T1000 (cell line): ENCODE measurements at places on chromosomes 6 and 20.

- no peak for DNase-seq
Observed at GRCh38 chr6:18154507-18155149, at the start of gene TPMT. TPMT (minus strand) TSS chr6:18155077; CDS start chr6:18149127, 5,950 bp downstream.

DNA sequence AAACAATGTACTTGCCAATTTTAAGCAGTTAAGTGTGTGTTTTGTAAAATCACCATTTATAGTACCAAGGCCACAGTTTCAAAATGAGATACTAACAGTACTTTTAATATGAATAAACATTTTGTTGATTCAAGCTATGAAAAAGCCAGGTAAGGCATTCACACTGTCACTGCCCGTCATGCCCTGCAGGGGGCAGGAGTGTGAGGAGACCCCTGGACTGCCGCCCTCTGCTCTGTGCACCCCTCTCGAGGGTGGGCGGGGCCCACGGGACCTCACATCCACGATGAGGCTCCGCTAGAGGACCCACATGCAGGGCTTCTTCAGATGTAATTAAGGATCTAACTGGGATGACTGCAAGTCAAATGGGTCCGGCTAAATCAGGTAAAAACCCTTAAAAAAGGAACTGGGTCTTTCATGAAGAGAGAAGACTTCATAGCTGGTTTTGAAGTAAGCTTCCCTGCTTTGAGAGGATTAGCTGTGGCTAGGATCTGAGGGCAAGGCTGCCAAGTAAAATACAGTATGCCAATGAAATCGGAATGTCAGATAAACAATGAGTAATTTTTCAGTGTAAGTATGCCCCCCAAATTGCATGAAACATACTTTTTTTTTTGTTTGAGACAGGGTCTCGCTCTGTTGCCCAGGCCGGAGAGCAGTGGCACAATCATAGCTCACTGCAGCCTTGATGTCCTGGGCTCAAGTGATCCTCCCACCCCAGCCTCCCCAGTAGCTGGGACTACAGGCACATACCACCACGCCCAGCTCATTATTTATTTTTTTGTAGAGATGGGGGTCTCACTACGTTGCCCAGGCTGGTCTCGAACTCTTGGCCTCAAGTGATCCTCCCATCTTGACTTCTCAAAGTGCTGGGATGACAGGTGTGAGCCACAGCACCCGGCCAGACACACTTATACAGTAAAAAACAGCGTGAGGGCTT is 18.7 kb downstream of the DIDO1 start:
- no peak for DNase-seq

DNA sequence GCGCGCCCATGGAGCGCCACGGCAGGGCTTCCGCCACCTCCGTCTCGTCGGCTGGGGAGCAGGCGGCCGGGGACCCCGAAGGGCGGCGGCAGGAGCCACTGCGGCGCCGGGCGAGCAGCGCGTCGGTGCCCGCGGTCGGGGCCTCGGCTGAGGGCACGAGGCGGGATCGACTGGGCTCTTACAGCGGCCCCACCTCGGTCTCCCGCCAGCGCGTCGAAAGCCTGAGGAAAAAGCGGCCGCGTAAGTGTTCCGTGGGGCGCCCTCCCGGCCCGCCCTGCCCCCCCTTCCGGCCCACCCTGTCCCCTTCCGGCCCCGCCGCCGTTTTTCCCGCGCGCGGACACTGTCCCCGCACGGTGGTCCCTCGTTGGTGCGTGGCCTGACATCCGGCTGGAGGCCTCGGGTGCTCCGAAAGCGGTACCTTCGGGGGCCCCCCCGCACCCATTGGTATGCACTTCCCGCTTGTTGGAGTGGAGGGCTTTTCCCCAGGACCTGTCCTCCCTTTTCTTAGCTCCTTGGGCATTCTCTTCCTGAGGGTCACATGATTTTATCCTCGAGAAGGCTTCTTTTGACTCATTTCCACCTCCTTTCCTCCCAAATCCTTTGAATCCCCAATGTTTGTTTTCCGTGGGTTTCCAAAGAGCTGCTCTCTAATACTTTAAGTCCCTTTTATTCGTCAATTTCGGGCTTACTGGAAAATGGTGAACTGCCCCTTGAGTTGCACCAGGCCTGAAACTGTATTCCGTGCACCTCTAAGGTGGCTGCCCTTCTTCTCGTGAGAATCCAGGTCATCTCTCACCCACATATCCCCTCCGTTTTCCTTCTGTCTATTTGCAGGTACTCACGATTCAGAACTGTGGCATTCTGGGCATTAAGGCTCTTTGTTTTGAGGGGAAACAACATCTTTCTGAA is 556 bp downstream of the PANK2 start:
- no peak for DNase-seq

GRCh38 chr6:118740372-118740771 is 89.0 kb upstream of the CEP85L start:
- DNase-seq, result no peak

DNA sequence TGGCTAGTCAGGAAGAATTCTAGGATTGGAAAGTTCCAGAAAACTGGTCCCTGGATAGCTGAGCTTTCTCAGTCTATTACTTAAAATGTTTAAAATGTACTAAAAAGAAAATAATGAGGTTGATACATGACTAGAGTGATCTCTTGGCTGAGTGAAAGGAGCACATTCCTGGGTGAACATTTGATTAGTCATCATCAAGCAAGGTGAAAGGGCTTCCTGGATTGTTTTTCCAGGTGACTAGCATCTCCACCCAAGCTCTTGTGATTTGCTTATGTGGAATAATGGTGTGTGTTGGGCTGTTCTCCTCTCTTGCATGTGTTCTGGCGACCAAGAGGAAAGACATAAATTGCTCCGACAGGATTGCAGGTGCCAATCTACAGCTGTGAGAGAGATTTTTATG is 42.9 kb downstream of the PKIB start:
- no peak for DNase-seq
